ENCODE measurements at places on chromosomes 12 and 14. TPM values are rescaled to one million over a fixed set of nuclear protein-coding genes. Genes with fewer than 3 reads are reported as not detected.

- DNase-seq = no peak
These were observed 195.2 kb upstream of the CRY1 start for GRCh38 chr12:107288414-107289127.

DNA sequence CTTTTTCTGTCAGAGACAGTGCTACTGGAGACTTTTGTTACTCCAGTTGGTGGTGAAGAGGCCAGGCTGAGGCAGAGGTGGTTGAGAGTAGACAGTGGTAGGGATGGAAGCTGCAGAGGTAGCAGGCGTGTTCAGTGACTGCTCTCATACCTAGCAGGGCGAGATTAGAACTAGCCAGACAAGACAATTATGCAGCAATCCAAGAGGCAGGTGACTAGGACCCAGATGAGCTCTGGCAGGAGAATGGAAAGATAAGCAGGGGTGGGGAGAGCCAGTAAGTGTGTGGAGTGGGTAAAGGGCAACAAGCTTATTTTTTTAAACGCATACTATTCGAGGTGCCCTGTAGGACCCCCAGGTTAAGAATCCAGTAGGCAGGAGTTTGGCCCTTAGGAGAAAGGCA is 4.8 kb downstream of the PPP1R36 start:
- no peak for DNase-seq

DNA sequence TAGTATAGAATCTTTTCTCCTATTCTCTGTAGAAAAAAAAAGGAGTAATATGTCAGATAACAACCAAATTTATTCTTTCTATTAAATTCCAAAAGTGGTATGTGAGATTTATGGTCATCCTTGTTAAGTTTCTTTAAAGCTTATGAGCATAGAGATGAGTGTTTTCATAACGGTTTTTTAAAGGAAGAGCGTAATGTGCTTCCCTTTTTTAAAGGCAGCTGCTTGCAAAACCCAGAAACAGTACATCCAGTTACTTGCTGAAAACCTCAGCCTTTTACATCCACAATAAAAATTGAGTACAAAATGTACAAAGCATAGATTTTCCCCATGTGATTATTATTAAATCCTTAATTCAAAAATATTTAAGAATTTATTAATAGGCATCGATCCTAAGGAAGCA is 53.6 kb upstream of the CD163 start:
- DNase-seq = no peak

The PMCH gene
- polyA plus RNA-seq = not detected

DNA sequence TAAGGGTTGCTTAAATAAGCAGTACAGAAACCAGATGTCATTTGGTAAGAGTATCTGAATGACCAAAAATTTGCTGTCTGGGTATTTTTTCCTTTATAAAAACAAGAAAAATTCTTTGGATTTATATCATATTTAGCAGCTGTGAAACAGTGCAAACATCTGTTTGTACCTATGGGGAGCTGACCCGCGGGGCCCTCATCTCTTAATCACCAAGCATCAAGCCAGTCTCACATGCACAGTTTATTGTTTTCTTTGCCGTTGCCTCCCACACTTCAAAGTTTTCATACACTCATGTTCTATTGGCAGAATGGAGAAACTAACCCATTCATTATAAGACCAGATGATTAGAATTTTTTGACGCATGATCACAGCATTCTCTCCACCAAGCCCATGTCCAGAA is 142.2 kb downstream of the BMP4 start:
- peak; percentile 79 for DNase-seq

The TSHR gene
- 0.51 TPM for polyA plus RNA-seq

- no peak for DNase-seq
These were observed 138.6 kb upstream of the TRHDE start for GRCh38 chr12:72133497-72134055.

The SETD1B gene
- polyA plus RNA-seq = 8.0 TPM

DNA sequence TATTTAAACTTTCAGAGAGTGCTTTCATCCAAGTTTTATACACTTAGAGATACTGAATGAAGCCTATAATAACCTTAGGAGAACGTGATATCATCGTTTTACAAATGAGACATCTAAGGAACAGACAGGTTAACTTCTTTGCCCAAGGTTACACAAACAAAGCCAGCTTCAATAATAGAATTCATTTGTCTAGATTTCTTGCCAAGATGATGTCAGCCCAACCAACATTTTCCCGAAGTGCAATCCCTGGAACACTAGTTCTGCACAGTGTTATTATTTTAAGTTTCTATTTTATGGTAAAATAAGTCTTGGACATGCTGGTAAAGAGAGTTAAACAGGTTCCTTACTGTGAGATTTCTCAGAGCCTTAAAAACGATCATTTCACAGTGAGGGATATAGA is 174.6 kb downstream of the SLC25A21 start:
- peak; percentile 44 for DNase-seq

DNA sequence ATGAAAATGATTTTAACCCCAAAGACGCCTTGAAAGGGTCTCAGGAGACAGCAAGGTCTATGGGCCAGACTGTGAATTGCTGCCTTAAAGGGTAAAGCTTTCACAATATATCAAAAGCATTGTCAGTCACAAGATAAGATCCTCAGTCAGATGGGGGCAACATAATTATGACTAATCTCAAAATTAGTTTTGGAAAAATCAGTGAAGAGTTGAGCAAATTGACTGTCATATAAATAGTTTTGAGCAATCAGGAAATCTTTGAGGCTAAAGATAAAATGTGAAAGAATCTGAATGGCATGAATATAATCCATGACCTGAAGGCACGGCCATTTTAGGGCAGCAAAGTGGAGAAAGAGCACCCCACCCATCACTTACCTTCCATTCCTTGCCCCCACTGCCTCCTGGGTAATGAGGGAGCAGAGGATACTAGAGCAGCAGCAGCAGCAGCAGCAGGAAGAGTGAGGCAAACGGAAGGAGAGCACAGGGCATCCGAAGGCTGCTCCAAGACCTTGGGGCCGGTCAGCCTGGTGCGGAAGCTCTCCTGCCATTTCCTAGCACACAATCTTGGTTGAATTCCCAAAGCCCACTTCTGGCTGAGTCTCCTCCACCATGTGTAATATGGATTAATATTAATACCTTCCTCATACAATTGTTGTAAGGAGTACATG is 7.0 kb downstream of the STON2 start:
- DNase-seq = no peak

- DNase-seq = peak; percentile 73
These were observed 165.1 kb downstream of the MON2 start for GRCh38 chr12:62631471-62632410.

DNA sequence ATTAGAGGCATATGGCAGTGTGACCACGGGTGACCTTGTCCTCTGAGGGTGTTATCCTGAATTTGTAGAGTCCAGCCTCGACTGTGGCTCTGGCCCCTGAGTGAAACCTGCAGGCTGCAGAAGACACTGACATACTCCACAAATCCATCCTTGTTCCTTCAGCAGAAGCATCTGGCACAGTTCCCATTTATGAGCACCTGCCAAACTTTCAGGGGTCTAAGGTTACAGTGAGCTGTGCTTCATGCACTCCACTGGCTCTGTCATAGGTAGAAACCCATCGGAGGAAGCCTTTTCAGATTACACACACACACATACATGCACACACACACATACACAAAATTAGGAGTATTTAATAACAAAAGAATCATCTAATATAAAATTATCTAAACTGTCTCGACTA is 13.6 kb upstream of the NUAK1 start:
- no peak for DNase-seq

DNA sequence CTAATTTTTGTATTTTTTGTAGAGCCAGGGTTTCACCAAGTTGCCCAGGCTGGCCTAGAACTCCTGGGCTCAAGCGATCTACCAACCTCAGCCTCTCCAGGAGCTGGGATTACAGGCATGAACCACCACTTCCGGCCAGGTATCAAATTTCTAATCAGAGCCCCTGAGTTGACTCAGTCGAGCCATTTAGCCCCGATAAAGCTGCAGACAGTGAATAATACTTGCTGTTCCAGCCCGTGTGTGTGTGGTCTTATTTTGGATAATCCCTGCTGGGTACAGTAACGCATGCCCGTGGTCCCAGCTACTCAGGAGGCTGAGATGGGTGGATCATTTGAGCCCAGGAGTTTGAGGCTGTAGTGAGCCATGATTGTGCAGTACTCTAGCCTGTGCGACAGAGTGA is 57.0 kb downstream of the TEAD4 start:
- no peak for DNase-seq

- peak; percentile 75 for DNase-seq
These were observed 1.4 kb upstream of the ASIC1 start for GRCh38 chr12:50055831-50056638.

DNA sequence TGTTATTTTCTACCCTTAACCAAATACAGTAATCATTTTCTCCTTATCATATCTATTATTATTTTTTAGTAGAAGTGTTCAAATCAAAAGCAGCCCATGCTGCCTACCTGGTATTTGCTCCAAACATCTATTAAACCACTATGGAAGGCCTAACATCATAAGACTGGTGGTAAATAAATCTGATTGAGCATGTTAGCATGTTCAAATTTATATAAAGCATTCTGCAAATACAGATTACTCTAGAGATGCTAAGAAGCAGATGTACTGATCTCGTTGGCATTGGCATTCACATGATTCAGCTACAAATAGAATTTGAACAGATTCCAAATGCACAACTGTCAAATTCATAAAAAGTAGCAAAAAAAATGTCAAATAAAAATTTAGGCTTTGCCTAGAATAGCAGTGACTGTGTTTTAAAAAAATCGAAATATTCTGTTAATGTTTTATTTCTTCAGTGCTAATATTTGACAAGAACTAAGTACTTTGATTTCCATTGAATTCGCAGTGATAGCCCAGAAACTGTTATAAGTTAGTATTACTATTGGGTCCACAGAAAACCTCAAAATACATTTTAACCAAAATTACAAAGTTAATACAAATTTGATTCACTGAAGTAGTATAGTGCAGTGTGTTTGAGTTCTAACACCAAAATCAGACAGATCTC is 9.4 kb upstream of the OSBPL8 start:
- no peak for DNase-seq

- DNase-seq = no peak
These were observed 11.9 kb upstream of the DCN start for GRCh38 chr12:91194500-91194899.

All from muscle of back (tissue), 13 donors.